ENCODE measurements at places on chromosomes 1 and 21.

GRCh38 chr1:47219590-47220220, 12.3 kb downstream of the TAL1 start:
- no peak for DNase-seq

- no peak for DNase-seq
These were observed 4.3 kb downstream of the ERRFI1 start for GRCh38 chr1:8021676-8022266.

GRCh38 chr21:34166468-34166867, 93.1 kb downstream of the MRPS6 start:
- DNase-seq = no peak

DNA sequence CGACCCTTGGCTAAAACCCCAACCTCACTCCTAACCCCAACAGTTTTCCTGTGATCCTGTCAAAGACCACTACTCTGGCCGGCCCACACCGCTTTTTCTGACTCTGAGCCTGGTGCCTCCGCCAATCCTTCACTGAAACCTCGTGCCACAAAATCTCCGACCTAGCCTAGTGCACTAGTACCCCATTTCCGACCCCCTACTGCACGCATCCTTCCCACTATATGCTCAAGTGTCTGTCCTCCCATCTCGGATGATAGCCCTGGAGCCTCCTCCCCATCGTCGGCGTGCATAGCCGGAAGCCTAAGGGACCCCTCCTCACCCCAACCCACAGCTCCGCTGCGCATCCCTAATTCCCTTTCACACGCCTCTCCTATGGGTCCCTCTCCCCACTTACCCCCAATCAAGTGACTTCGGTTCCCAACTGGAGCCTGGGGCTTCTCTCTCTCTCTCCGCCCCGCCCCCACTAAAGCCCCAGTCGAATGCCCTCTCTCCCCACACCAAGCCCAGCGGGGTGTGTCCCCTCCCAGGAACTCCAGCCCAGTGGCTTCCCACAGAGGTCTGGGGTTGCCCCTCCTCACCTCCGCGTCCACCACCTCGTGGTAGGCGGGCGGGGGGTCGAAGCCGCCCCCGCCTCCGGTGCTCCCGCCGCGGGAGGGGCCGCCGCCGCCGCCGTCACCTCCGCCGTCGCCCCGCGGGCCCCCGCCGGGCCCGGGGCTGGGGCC, 791 bp downstream of the USP24 start:
- no peak for DNase-seq

DNA sequence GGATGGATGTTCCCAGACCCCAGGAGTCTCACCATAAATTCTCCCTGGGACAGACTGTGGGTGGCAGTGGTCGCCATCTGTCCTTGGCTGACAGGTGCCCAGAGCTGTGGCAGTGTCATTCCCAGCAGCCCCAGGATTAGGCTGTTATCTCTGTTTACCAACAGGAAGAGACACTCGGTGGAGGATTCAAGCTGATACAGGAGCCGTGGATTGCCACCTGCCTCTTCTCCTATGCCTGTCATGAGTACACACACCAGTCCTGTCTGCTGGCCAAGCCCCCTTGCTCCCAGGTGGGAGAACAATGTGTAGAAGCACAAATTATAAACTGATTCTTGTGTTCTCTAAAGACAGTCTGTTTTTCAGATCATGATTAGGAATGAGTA, 152.6 kb downstream of the ETS2 start:
- DNase-seq = no peak

DNA sequence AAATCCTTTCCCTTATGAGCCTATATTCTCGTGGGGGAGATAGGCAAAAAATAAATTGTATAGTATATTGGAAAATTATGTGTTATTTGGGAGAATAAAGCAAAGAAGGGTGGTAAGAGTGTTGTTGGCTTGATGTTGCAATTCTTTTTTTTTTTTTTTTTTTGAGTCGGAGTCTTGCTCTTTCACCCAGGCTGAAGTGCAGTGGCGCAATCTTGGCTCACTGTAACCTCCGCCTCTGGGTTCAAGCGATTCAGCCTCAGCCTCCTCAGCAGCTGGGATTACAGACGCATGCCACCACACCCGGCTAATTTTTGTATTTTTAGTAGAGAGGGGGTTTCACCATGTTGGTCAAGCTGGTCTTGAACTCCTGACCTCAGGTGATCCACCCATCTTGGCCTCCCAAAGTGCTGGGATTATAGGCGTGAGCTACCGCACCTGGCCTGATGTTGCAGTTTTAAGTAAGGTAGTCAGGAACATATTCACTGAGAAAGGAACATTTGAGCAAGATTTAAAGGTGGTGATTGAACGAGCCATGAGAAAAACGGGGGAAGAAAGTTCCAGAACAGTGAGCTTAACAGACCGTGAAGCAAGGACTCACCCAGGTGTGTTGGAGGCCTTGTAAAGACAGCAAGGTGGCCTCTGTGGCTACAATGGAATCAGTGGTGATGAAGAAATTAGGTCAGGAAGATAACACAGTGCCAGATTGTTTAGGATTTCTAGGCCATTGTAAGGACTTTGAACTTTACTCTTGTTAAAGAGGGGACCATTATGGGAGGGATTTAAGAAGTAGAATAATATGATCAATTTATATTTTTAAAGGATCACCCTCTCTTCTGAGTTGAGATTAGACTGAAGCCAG, 45.8 kb downstream of the RPRD2 start:
- no peak for DNase-seq

GRCh38 chr21:34180407-34180806, 107.0 kb downstream of the MRPS6 start:
- DNase-seq = no peak

- no peak for DNase-seq
These were observed 137.1 kb downstream of the PLA2G4A start for GRCh38 chr1:186965847-186966246.

GRCh38 chr1:218275823-218276222, 9.3 kb upstream of the RRP15 start:
- no peak for DNase-seq

- no peak for DNase-seq
These were observed 6.4 kb downstream of the FOXD2 start for GRCh38 chr1:47444297-47444561.

DNA sequence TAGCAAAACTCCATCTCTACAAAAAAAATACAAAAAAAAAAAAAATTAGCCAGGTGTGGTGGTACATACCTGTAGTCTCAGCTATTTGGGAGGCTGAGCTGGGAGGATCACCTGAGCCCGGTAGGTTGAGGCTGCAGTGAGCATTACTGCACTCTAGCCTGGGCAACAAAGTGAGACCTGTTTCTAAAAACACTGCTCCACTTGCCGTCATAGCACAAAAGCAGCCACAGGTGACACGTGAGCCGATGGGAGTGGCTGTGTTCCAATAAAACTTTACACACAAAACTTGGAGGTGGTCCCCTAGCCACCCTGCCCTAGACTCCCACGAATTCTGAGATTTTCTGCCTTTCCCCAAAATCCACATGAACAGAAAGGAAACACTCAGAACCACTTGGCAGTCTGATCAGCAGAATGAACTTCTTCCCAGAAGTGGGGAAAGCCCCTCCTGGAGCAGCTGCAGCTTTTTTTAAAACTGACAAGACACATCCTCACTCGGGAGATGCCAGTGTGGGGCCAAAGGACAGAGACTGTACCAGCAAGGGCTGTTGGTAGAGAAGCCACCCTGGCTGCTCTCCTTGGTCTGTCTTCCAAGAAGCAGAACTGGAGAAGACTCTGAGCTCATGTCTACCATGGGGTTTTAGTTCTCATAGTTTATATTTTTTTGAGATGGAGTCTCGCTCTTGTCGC, 23.3 kb downstream of the PLEKHM2 start:
- no peak for DNase-seq

- DNase-seq = no peak
These were observed 170.1 kb downstream of the CRB1 start for GRCh38 chr1:197438010-197438790.

DNA sequence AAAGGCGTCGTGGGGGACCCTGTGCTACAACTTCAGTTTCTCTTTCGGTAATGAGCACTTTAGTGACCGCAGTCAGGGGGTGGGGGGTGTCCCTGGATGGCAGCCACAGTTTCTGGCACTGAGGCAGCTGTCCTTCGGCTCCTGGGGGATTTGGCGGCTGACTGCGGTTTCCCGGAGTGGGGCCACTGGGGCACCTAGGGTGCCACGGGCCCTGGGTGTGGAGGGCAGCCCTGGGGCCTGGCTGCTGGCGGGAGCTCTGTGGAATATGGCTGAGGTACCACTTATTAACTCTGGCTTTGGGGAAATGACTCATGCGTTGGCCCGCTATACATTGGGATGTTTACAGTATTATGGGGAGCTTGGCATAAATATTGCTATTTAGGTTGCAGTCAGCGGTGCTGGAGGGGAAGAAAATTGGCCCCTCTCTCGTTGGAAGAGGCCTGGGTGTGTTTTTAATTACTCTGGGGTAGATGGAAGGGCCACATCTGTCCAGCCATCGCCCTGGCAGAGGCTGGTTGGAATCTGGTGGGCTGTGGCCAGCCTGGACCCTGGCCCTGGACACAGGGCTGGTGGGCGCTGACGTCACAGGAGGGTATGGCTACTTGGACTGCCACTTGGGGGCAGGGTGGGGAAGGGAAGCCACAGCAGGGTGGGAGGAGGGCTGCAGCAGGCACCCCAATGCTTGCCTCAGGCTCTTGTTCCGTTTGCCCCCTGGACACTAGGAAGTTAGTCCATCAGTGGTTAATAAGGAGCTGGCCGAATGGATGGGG, 2.0 kb downstream of the EPHB2 start:
- no peak for DNase-seq

GRCh38 chr1:27393641-27394281, 1.3 kb downstream of the GPR3 start:
- DNase-seq = no peak

- DNase-seq = no peak
These were observed 135.2 kb downstream of the PSMG1 start for GRCh38 chr21:39048064-39048463.

DNA sequence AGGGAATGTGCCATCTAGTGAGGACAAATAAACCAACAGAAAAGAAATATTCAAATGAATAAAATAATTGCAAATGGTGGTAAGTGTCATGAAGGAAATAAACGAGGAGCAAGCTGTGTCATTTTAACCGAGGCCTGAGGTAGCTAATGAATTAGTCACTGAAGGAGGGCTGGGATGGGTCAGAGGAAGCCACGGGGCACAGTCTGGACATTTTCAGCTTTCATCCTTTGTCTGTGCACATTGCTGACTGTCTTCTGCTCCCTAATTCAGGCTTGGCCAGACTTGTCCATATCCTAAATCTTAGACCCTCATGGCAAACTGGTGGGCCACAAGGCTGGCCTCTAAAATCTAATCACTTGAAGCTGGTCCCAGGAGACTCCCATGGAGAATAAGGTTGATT, 138.4 kb downstream of the RHOU start:
- no peak for DNase-seq

DNA sequence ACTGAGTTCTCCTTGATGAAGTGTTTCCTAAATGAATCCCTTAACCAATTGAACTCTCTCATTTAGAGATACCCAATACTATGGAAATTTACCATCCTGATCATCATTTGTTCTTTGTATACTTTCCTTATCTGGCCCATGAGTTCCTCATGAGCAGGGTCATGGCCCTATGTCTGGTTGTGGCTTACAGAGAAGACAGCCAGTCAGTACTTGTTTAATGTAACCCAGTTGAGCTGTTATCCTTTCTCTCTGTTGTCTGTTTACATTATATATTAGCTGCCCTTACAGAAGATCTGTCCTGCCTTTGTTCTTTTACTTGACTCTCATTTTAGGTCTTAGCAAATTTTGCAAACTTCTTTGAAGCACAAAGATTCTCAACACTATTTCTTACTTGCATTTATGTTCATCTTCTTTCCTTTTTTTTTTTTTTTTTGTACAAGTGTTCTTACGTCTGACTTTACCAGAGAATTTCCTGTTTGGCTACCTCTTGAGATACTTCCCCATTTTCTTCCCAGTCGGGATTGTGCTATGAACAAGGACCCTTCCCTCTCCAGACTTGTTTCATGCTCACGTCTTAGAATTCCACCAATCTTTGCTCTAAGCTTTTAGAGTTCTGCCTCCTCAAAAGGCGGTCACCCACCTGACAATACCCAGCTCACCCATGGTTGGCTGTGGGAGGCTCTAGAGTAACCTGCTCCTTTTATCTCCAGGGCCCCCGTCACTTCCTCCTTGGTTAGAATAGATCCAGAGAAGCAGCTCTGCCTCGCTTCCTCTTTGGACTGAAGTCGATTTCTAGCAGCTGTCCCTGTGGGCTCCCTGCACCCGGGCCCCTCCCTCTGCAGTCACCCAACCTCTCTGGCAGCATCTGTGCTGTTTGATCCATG, 53.6 kb upstream of the RUNX1 start:
- no peak for DNase-seq

GRCh38 chr1:163147019-163147418, 55.7 kb downstream of the RGS5 start:
- no peak for DNase-seq

DNA sequence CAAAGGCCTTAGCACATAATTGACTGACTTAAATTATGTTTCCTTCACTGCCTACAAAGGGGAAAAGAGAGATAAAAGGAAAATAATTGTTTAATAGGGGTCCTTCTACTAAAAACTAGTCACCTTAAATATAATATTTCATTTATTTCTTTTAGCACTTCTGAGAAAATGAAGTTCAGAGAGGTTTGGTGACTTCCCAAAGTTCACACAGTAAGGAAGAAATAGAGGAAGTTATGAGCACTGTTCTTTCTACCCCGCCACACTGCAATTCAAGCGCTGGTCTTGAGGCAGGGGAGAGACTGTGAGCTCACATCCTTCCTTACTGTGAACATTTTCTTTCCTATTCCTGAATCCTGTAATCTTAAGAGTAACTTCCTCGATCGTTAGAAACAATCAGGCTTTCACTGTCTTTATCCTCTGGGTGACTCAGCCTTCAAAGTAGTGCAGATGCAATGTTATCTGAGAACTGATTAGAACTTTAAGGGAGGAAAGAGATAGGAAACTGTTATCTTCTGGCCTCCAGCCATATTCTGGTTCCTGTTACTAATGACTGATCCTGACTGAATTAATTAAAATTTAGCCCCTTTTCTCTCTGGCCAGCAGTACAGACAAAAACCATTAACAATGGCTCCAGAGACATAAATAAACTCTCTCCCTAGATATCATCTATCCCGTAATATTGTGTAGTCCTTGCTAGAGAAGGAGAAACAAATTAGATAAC, 6.8 kb downstream of the RGS5 start:
- DNase-seq = no peak

GRCh38 chr1:67674260-67675011, 10.6 kb upstream of the GADD45A start:
- DNase-seq = peak; percentile 33

GRCh38 chr1:98382586-98382985, 278.9 kb upstream of the SNX7 start:
- no peak for DNase-seq

GRCh38 chr1:70896224-70896623, 151.4 kb downstream of the PTGER3 start:
- no peak for DNase-seq

DNA sequence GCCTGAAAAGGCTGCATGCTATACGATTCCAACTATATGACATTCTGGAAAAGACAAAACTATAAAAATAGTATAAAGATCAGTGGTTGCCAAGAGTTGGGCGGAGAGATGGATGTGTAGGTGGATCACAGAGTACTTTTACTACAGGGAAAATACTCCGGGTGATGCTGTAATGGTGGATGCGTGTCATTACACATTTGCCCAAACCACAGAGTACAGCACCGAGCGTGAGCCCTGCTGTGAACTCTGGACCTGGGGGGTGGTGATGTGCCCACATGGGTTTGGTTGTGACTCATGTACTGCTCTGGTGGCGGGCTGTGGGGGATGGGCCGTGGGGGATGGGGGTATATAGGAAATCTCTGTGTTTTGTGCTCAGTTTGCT, 162.7 kb upstream of the COL6A1 start:
- DNase-seq = no peak
